ENCODE measurements at places on chromosomes 1 and 21.

DNA sequence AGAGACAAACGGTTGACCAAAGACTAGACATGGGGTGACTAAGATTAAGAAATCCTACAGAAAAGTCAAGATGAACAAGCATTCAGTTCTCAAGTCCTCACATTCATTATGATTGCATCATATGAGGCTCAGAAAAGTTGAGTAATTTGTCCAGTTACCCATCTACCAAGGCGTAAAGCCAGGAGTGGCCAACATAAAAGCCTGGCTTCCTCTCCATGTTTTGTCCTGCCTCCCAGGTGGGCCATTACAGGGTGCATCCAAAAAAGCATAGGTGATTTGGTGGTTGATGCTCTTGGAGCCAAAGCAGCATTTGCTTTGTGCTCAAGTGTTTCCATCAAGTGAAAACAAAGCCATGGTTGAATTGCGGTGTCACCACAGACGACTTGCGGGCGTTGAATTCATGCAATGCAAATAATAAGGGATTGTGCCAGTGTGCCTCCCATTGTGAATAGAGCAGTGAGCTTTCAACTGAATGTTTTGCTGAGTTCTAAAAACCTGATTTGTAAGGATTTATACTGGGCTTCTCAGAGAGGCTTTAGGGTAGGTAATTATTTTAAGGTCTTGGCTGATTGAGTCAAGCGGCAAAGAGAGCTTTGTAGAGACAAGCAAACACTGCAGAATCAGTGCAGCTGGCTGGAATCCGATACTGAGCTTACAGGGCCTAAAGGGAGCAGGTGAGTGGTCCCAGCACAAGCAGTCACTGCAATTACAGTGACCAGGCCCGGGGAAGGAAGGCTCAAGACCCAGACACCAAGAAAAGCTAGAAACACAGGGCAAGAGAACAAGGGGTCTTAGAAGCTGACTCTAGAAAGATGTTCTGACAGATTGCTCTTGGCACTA, 54.1 kb downstream of the KCNJ15 start:
- no peak for DNase-seq

DNA sequence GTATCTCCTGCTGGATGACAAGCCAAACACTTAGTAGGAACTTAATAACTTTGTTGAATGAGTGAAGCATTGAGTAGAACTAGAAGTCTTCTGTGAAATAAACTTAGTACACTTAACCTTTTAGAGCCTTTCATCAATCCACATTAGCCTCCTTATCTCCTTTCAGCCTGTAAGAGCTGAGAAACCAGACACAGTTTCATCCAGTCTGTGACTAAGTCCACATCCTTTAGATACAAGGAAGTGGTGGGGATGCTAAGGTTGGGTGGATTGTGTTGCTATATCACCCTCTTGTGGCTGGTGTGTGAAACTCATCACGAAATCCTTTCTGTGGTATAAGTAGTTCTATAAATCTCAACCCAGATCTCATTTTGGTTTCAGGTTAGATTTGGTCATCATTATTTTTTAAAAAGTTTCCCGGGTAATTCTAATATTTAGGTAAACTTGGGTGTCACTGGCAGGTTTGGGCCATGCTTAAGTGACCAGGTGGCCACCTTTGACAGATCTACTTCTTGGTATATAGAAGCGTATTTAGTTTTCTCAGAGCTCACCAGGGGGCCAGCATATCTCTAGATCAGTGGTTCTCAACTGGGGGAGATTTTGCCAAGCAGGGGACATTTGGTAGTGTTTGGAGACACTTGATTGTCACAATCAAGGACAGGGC, 27.8 kb upstream of the CD84 start:
- DNase-seq = peak; percentile 46

GRCh38 chr1:13513895-13514546, at the start of gene LRRC38:
TSS of gene LRRC38 (minus strand) at chr1:13514003. CDS start at chr1:13513593, 410 bp downstream.
- DNase-seq = no peak

- no peak for DNase-seq
Observed at GRCh38 chr21:37432710-37433455, 66.3 kb downstream of the DYRK1A start.

- DNase-seq = no peak
Observed at GRCh38 chr1:72837781-72838180, 555.4 kb upstream of the NEGR1 start.

GRCh38 chr1:172699695-172700227, 40.9 kb downstream of the FASLG start:
- no peak for DNase-seq

Measured in stimulated activated CD4-positive, alpha-beta T cell treated with anti-CD3 and anti-CD28 coated beads, TNF-alpha, amount 100 ng/mL, for 4 hours (primary cell).